ENCODE measurements at places on chromosomes 4 and X.

GRCh38 chr4:40185830-40186664, 10.8 kb upstream of the RHOH start:
- no peak for DNase-seq

DNA sequence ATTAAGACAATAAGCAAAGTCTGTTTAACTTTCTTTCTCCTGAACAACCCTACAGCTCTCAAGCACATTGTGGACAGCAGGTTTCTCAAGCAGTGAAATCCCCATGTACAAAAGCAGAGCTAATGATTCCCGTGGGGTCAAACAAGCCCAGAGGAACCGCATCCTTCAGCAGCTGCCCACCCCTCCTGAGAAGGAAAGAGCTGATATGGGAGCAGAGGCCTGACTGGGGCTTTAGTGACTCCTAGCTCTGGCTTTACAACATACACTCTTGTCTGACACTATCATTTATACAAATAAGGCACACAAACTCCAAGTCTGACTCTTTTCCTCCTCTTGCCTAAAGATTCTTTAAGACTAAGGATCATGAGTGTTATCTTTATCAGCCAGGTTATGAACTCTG, 32.8 kb downstream of the HDAC8 start:
- DNase-seq = peak; percentile 16

DNA sequence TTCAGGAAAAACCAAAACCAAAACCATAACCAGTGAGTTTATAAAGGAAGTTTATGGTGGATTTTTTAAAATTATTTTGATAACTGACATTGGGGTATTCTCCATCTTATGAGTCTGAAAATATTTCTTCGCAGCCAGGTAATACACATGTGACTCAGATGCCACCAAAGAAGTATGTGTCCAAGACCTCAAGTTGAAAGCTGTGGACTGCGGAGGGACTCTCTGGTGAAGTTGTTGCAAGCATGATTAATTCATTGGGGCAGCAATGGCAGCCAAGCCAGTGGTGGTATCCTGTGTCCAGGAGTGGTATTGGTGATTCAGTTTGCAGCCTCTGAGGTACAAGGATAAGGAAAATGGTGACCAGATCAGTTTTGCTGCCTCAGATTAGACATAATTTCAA, 14.0 kb upstream of the ADH5 start:
- no peak for DNase-seq

DNA sequence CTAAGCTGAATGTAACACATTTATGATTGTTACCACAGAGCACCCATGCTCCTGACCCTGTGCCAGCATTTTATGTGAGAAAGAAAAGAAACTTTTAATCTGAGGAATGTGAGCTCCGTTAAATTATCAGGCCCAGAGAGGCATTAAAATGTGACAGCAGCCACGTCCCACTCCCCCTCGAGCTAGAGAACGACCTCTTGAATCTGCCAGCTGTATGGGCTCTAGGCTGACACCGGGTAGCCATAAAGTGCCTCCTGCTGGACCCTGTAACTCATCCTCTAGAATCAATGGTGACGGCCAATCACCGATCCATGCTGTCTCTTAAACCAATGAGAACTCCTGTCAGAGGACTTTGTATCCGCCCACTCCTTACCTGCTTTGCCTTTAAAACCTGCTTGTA, 110.2 kb upstream of the ADRA2C start:
- no peak for DNase-seq

DNA sequence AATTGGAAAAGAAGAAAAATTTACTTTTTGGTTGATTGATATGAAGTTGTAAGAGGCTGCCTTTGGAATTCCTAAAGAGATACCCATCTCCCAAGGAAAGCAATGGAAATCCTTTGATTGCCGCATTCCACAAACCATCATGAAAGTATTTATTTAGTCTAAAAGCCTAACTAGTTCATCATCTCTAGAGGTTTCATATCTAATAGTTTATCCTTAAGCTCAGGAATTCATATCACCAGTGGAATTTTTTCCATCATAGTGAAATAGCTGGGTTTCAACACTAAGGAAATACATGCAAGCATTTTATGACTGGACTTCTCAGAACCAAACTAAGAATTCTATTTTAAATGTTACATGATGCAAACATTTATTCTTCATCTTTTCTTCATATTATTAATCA, 144.9 kb downstream of the FBXO8 start:
- no peak for DNase-seq

GRCh38 chr4:95068818-95069478, 311.2 kb downstream of the BMPR1B start:
- no peak for DNase-seq

DNA sequence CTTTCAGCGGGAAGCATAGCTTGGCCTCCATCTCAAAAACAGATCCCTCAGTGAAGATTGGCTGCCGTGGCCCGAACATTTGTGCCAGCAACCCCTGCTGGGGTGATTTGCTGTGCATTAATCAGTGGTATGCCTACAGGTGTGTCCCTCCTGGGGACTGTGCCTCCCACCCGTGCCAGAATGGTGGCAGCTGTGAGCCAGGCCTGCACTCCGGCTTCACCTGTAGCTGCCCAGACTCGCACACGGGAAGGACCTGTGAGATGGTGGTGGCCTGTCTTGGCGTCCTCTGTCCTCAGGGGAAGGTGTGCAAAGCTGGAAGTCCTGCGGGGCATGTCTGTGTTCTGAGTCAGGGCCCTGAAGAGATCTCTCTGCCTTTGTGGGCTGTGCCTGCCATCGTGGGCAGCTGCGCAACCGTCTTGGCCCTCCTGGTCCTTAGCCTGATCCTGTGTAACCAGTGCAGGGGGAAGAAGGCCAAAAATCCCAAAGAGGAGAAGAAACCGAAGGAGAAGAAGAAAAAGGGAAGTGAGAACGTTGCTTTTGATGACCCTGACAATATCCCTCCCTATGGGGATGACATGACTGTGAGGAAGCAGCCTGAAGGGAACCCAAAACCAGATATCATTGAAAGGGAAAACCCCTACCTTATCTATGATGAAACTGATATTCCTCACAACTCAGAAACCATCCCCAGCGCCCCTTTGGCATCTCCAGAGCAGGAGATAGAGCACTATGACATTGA, 175.4 kb downstream of the FAT4 start:
- no peak for DNase-seq

GRCh38 chr4:66300336-66300934, 630.1 kb upstream of the EPHA5 start:
- DNase-seq = no peak

DNA sequence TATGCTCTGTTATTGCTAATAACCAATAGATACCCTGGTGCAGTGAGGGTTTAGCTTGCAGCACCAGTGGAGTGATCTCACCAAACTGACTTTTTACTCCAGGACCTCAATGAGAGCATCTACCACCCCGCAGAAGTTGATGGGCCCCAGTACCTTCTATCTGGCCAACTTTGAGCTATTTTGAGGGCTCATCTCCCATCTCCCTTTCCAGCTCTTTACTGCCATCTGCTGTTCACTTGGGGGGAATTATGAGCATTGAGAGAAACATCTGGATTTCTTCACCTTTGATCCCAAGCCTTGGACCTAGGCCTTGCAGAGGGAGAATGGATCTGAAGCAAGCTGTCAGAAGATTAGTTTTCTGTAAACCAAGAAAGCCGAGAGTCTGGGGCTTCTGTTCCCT, 143.6 kb downstream of the TMEM164 start:
- DNase-seq = peak; percentile 26

DNA sequence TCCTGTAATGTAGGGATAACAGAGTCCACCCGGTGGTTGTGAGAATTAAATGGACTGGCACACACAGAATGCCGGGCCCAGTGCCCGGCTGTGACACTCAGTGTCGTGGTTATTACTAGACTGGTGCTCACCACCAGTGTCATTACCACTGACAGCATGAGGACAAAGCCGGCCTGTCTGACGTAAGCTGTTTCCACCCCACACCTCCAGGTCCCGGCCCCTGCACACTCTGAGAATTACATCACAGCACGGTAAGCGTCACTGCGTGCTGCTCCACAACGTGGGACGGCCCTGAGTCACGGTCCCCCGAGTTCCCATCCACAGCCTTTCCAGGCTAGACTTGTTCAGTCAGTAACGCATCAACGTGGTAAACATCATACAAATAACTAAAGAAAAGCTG, 22.9 kb downstream of the FAT1 start:
- no peak for DNase-seq

GRCh38 chr4:157127571-157127970, 51.6 kb downstream of the GLRB start:
- DNase-seq = no peak

DNA sequence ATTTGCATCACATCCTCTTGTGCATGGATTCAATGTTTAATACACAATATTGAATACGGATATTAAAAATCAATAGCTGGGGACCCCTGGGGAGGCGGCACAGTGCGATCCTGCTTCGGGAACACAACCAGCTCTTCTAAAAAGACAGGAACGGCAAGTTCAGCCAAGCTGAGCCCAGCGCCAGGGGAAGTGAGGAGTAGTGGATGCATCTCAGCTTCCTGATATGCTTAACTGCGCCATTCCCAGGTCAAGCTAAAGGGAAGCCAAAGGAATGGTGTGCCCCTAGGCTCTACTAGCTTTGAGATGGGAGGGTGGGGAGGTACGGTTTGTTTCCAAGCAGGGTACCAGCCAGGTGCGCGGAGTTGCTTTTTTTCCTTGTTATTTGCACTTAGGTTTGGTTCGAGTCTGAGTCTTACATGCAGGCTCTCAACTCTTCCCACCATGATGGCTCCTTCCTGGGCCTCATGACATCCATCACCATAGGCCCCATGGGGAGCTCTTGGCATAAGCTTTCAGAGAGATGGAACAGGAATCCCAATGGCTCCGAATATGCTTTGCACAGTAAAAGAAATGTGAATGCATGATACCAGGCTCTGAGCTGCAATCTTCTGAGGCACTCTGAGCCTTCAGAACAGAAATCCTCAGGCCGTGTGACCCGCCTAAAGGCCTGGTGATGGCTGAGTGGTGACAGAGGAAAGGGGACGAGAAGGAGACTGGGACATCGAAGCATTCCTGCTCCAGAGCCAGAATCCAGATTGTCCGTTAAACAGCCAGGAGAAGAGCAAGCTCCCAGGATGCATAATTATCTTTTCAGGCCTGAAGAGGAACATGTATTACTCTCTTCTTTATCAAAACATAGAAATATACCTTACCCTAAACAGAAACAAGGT, 51.8 kb upstream of the BCOR start:
- DNase-seq = no peak

DNA sequence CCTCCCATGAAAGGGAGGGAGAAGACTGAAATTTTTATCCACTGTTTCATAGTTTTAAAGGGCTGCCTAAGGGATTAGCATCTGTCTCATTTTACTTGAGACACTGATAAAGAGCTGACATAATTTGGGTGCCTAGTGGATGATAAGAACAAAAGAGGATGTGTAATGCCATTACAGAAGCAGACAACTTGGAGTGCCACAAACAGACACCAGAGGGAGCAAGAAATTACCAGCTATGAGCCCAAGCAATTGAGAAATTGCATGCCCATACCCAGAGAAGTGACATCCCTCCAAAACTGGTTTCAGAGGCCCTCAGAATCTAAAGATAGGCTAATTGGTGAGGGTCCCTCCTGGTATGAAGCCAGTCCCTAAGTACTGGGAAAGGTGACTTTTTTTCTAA, 38.5 kb upstream of the POU3F4 start:
- no peak for DNase-seq

DNA sequence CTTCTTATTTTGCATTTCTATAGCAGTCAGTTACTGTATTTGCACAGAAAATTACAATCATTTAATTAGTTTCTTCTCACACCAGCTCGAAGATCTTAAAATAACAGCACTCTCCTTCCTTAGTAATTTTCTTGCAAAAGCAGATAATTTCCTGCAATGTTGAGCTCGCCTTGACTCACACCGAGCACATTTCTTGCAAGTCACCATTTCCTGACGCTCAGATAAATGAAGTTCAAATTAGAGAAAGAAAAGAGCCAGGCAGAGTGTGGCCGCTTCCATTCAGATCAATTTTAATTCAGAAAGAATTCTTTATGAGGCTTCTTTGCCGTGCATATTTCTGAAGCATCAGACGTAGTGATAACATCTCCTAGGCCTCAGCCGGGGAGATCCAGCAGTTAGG, 10.1 kb downstream of the SORCS2 start:
- no peak for DNase-seq

DNA sequence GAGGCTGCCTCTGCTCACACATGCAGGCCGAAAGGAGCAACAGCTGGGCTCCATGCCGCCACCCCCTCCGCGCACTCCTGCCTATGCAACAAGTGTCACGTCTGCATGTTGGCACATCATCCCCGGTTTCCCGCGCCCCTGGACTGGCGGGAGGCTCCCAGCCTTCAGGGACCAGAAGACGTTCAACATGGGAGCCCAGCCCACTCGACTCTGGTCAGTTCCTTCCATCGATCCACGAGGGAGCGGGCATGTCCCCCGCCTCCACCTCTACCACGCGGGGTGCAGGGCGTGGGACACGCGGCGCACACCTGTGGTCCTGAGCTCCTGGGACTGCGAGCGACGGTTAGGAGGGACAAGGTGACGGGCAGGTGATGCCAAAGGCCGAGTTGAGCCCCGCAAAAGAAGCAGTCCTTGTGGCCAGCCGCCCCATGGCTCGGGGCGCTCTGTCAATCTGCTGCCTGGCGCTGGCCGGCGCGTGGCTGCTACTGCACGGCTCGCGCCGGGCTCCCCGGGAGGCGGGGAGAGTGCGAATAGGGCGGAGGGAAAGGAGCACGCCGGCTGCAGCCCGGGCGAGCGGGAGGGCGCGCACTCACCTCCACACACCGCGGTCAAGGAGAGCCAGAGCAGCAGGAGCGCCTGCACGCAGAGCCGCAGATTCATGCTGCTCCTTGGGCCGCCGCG, 645 bp downstream of the APLN start:
- DNase-seq = peak; percentile 28

DNA sequence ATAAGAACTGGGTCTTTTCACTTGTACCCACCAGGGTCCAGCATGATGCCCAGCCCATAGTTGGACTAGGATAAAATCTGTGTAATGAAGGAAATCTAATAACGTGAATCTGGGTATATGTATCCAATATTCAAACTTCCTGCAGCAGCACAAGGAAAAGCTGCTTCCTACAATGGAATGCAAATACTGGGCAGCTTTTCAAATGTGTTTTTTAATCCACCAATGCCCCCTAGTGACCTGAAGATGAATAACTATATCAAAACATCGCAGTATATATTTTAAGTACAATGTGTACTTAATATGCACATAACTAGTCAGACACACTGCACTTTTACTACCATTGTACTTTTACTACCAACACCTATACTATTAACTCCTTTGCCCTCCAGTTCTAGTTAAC, 5.3 kb downstream of the APOO start:
- peak; percentile 7 for DNase-seq

DNA sequence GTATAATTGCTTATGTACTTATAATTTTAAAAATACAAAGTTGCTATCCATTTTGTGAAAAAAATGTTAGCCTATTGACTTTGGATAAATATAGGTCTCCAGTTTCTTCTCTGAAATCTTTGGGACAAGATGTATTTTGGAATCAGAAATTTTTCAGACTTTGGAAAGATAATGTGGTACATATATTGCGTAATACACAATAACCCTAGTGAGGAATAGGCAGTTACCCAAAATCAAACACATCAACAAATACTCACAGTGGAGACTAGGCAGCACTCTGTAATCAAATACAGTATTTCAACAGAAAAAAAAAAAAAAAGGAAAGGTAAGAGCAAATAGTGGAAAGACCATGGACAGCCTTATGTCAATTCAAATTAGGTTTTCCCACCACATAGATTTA, 796.8 kb downstream of the ADGRL3 start:
- DNase-seq = no peak

Measured in BE2C (cell line).